Activated CD4-positive, alpha-beta T cell treated with anti-CD3 and anti-CD28 coated beads, Interleukin-2, amount 50 U/mL, for 24 hours (primary cell): ENCODE measurements at places on chromosomes 6 and 20.

DNA sequence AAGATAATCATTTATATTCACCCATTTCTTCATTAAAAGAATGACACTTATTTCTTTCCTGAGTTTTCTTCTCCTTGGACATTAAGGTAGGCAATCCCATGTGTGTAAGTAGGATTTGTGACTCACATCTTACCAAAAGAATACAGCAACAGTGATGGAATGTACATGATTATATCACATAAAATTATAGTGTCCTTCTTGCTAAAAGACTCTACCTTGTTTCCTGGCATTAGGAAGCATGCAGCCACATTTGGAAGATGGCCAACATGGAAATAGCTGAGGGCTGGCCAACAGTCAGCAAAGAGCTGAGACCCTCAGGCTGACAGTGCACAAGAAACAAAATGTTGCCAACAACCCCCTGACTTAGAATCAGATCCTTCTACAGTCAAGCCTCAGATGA, 327.9 kb upstream of the MARCKS start:
- DNase-seq: no peak

DNA sequence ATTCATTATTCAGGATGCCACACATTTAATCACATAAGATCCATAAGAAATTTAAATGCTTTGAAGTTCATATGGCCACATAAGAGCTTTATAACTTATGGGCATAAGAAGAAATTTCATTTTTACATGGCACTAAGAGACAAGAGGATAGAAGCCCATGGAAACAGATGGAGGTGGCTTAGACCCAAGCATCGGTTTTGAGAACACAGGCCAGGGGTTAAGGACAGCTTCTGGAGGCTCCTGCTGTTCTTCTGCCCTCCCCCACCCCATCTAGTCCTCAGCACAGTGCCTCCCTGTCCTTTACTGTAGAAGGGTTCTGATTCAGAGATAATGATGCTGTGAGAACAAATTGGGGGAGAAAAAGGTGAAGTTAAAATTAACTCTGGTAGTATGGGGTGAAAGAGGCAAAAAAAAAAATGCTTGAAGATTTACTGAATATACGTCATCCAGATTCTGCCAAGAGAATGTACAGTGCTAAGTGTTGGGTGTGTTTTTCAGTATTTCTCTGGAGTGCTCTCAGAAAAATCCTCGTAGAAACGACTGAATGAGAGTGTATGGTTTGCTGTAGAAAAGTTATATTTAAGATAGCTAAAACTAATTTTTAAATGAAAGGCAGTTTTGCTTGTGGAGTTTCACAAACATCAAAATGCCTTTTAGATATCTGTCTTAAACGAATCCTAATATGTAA, 539.7 kb downstream of the QKI start:
- DNase-seq: no peak

DNA sequence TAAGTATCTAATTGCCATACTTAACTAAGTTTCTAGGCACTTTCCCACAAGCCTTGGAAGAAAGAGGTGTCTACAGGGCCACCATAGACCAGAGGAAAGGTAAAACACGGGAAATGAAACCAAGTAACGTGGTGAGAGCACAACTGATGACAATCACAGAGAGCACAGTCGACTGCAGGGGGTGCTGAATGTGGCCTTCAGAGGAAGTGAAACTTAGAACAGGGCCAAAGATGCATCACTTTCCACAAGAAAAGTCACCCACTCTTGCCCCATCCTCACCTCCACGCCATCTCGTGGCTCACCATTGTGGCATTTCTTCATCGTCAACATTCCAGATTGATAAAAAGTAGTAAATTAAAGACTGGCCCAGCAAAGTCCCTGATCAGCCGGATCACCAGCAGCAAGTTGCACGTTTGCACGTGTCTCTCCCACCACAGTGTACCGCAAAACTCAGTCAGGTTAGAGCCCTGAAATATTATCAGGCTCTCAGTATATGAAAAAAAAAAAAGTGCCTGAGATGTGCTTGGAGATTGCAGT, 31.4 kb downstream of the HIVEP2 start:
- DNase-seq: no peak

GRCh38 chr6:92495242-92495641, 924.1 kb downstream of the EPHA7 start:
- no peak for DNase-seq

GRCh38 chr6:159984268-159984786, 15.4 kb downstream of the IGF2R start:
- no peak for DNase-seq

DNA sequence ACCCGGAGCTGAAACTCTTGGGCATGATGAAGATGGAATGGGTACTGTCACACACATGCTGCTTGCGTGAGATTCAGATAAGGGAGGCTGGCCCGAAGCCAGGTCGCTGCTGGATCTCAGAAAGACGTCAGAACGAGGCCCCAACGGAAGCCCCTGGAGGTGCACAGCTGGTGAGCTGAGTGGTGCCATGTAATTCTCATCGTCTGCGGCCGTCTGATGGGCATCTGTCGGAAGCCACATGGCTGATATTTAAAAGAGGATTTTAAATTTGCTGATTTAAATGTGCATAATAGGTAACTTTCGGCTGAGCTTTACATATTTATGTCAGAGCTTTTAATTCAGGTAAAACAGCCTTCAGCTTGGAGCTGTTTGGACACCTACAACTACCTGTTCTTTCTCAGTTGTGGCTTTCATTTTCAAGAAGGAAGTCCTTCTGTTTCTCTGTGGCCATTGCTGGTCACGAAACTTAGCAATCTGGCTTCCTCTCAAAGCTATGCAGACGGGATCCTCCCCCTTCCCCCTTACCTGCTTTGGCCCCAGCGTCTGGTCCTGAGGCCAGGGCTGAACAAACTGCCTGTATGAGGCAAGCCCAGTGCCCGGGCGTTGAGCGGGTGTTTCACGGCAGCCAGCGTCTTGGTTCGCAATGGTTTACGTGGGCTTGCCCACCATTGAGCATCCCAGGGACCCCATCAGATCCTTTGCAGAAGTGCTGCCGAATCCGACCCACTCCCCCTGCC, 9.2 kb downstream of the SLCO4A1 start:
- peak; percentile 55 for DNase-seq

DNA sequence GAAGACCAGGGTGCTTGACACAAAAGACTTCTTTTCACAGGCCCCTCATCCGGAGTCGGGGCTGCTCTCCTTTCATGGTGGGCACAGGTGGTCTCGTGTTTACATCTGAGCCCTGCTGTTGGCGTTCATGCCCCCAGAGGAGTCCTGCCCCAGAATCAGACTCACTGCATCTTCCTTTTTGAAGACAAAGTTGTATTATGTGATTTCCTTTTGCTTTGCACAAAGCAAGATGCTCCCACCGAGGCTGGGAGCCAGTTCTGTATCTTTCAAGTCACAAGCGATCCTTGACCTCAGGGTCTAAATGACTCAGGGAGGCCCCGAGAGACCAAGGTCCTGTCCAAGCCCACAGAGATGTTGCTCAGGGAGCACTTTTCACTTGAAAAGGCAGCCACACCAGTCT, 330.5 kb downstream of the THBS2 start:
- DNase-seq: no peak

GRCh38 chr6:33297406-33297955, 1.3 kb downstream of the RGL2 start:
- DNase-seq: no peak

DNA sequence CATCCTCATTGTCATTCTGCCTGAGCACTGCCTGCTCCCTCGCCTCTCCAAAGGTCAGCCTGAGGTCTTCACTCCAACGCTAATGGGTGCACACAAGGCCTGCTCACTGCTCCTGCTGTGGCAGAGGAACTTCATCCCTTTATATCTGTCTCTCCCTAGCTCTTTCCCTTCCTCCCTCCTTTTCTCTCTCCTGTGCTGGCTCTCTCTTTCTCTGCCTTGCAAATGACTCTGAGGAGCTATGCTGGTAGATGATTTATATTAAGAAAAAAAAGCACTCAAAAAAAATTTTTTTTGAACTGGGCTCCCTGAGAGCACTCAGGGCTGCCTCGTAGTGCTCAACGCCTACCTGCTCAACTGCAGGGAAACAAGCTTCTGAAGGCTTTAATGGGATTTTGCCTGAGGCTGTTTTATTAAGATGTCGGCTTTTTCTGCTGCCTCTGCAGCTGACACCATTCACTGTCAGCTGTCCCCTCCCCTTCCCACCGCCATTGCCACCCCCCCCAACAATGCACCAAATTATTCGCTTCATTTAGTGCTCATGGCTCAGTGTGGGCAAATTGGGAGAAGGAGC, 137.7 kb upstream of the DEFB112 start:
- DNase-seq: no peak

- DNase-seq: no peak
Observed at GRCh38 chr6:84835340-84835739, 70.9 kb upstream of the TBX18 start.

GRCh38 chr6:25660512-25660911, 8.5 kb downstream of the SCGN start:
- no peak for DNase-seq

DNA sequence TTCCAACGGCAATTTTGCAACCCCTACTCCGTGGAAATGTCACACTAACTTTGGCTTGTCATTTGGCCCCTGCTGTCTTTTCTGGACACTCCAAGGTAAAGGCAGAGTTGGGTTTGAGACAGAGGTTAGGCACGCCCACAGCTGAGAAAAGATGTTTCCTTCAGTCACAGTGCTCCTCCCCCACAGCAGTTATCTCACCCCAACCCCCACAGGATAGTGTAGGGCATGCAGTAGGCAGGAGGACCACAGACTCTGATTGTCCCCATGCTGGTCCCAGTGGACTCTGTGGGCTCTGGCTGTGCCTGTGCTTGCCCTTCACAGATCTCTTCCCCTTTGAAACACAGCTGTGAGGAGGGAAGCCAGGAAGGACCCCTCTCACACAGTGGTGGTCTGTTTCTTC, 124.0 kb upstream of the CARMIL1 start:
- DNase-seq: no peak

DNA sequence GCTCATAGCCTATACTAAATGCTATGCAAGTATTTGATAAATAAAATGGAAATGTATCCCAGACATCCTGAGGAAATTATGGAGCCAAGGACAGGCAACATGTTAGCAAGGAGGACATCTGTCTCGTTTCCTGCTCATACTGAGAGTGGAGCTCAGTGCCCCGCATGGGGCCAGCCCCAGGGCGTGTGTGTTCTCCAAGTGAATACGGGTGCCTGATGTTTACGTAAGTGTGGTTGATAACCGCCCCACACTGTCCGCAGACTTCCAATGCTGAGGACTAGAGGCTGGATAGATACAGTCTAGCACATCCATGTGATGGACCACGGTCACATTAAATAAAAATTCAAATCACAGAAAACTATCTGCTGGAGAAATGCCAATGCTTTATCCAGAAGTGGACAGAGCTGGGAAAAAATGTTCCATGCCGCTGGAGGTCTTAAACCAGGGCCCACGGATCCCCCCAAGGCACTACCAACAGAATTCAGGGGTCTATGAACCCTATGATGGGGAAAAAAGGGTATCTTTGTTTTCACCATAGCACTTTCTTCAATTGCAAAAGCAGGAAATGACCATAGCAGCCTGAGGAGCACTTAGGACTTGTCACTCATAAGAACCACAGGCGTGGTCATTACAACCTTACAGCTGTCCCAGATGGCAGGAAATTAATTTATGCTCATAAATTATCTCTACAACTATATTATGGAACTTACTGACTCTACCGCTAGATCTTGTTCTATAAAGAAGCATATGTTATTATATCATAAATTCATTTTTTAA, 24.9 kb downstream of the TGM2 start:
- no peak for DNase-seq

- DNase-seq: no peak
Observed at GRCh38 chr6:816510-817084, 123.7 kb upstream of the EXOC2 start.

- DNase-seq: no peak
Observed at GRCh38 chr6:112286500-112287144, 32.3 kb upstream of the LAMA4 start.

DNA sequence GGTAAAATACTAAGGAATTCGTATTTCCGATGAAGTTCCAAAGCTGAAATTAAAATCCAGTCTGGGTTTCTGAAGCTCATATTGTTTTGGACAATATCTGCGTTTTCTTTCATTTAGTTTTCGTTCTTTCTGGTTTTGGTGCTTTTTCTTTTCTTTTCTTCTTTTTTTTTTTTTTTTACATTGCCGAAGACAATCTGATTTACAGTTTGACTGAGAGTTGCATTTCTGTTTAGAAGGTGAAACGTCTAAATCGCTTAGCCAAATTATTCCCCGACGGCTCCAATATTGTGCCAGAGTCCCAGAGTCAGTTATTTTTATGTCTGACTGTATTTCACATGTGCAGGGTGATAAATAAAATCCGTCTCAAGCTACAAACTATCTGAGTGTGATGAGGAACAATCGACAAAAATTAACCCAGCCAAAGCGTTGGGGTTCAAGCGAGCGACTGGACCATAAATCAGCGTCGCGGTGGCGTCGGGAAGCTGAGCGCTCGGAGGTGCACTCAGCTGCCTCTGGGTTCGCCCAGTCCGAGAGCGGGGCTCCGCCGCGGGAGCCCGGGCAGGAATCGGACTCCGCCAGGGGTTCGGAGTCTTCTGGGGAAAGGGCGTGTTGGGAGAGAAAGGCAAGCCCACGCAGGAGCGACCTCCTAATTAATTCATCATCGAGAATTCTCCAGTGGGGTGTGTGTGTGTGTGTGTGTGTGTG, 8.2 kb upstream of the TBX18 start:
- DNase-seq: no peak

- no peak for DNase-seq
Observed at GRCh38 chr6:131811500-131811899, 3.7 kb downstream of the ENPP1 start.

- DNase-seq: no peak
Observed at GRCh38 chr6:112466373-112467151, 119.4 kb downstream of the RFPL4B start.

DNA sequence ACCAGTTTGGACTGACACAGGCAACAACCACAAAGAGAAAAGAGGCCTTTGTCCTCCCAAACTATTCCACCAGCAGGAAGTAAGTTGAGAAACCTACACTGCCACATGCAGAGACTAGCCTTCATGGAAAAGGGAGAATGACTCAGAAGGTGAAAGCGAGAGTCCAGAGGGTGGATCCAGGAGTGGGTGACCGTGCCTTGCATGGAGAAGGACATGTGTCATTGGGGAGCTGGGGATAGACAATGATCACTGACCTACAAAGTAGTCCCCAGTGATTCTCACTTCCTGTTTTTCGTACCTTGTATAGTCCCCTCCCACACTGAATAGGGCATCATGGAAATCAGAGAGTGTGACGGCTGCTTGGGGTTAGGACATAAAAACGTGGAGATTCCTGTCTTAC, 91.9 kb downstream of the MYLK4 start:
- no peak for DNase-seq

DNA sequence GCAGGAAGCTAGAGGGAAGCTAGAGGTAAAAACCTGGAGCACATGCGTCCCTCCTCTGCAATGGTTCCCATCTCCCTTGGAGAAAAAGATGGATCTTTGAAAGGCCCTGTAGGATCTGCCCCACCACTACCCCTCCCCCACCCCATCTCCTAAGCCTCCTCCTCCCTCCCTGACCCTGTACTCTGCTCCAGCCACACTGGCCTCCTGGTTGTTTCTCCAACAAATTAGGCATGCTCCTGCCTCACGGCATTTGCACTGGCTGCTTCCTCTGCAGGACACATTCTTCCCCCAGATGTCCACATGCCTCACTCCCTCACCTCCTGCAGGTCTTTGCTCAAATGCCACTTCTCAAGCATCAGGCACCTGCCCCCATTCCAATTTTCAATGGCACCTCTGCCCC, 45.5 kb downstream of the UBE2V1 start:
- DNase-seq: no peak
